ENCODE measurements at places on chromosomes 4 and X.
A peak's percentile ranks its signal among the peaks of the same experiment; 100 is the strongest.

DNA sequence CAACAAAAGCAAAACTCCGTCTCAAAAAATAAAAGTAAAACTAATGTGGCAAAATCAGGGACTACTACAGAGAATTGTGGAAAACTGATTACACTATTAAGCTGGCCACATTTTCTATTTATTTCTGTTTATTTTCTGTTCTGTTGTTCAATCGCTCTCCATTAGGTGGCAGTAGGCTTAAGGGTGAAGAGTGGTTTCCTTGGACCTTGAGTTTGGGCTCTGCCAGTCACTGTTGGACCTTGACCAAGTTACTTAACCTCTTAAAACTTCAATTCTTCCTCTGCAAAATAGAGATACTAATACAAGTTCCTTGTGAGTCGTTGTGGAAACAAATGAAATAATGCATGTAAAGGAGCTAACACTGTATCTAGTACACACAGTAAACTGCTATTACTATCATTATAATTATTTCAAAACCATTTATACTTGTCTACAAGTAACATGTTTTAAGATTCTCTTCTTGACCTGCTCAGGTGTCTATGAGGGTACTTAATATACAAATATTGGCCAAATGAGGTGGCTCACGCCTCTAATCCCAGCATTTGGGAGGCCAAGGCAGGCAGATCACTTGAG, 15.2 kb downstream of the HSD17B11 start:
- DNase-seq = no peak

DNA sequence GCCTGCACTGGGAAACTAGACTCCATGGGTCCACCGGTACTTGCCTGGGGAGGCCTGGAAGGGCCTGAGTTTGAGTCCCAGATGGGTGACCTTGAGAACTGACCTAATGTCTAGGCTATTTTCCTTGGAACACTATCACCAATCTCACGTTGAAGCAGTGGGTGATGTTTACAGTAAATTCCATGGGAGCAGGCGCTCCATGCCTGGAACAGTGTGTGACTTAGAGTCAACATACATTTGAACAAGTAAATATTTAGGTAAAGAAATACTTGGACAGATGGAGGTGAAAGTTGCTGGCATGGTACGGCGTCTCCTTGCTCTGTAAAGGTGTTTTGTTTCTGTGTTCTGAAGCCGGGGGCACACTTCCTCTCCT, 47.5 kb downstream of the TBC1D14 start:
- no peak for DNase-seq

DNA sequence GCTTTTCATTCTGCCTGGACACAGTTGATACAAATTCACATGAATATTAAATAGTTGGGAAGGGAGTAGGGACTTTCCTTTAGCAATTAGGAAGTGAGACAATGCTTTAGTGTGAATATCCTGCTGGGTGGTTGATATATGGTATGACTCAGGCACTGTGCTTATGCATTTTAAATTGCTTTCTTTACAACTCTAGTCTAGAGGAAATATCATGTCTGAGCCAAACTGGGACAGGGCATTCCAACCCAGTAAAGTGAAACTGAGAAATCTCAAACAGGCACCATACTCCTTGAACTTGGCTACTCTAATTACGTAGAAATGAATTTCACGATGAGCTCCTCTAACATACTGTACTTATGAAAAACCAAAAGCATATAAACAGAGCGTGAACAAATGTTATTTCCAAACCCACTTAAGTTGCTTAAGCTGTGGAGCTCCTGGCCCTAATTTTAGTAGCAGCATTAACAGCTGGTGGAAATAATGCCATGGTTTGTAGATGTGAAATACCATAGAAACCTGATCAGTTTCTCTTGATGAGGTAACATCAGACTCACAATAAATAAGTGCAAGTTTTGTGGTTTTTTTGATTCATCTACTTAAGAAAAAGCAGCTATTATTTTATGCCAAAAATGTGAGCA, 242.9 kb upstream of the GK2 start:
- DNase-seq = no peak

DNA sequence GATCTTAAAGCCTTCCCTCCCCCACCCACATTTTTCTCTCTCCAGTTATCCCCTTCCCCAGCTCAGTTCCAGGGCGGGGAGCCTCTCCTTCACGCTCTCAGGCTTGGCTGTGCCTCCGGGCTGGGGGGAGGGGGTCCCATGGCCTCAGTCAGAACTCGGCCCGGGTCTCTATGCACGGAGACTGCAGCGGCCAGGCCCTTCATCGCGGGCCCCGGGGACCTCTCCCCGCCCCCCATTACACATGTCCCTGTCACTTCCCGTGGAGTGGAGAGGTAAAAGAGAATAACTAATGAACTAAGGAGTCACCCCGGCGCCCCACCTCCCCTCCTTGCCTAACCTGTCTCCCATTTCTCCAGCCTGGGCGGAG, 838 bp upstream of the PRICKLE3 start:
- no peak for DNase-seq

DNA sequence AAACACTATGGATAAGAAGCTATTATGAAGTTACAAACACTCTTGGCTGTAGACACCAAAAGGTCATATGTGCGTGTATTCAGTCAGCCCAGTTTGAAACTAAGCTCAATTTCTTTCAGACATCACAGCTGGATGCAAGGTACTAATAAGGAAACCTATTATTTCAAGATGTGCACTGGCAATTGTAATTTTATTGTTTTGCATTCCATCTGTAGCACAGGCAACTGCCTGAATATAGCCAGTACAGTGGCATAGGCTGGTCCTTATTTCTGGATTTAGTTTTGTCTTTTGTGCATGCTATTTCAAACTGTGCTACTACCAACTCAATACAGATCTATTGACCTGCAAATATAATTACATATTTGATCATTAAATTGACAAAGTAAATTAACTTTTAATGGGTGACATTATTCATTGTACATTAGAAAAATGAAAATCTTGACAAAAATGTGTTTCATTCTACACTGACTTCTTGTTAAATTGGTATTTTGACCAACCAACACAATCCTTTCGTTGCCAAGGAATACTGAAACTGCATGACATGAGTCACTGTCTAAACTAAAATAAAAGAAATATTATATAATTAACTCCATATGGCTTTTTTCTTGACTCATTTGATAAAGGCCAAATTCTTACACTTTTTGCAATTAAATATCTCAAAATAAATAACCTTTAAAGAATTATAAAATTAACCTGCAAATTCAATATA, 594.3 kb upstream of the ADGRL3 start:
- DNase-seq = no peak

- DNase-seq = no peak
Measured at GRCh38 chrX:150253959-150254620, 109.0 kb upstream of the MAMLD1 start.

- no peak for DNase-seq
Measured at GRCh38 chr4:147247579-147247978, 233.3 kb upstream of the EDNRA start.

DNA sequence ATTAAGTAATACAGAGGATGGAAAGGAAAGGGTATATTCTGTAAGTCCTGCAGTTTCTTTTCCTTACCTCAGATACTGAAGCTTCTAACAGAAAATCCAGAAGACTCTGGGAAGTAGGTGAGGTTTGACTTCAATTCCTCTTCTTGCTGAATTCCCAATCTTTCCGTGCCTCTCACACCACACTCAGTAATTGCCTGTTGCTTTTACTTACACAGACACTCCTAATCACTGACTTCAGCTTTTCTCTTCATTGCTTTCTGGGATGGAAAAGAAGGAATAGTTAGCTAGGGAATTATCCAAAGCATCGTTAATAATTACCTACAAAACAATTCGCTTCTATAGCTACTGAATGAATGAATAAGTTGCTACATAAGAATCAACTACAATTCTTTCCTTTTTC, 163.6 kb downstream of the FBXO8 start:
- no peak for DNase-seq

GRCh38 chr4:139633661-139634060, 32.0 kb upstream of the MGST2 start:
- DNase-seq = peak; percentile 33

- no peak for DNase-seq
Measured at GRCh38 chr4:38957893-38958292, 74.3 kb downstream of the TMEM156 start.

- DNase-seq = no peak
Measured at GRCh38 chrX:135109554-135109953, 10.8 kb downstream of the ETDB start.

GRCh38 chrX:129522184-129523078, 859 bp downstream of the SMARCA1 start:
- DNase-seq = peak; percentile 59

DNA sequence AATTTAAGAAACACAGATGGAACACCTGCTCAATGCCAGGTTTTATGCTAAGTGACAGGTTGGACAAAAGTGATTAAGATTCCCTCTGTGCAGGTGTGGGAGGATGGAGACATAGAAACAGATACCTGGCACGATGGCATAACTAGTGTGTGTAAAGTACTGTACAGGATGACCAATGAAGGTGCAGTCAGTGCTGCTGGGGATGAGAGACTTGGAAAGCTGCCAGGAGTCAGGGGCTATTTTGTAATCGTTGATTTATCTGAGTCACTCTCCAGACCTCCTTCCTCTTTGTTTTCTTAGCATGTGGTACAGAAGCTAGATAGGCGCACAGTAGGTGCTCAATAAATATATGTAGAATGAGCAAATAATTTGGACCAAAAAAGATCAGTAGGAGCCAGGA, 58.2 kb downstream of the CWH43 start:
- DNase-seq = no peak

DNA sequence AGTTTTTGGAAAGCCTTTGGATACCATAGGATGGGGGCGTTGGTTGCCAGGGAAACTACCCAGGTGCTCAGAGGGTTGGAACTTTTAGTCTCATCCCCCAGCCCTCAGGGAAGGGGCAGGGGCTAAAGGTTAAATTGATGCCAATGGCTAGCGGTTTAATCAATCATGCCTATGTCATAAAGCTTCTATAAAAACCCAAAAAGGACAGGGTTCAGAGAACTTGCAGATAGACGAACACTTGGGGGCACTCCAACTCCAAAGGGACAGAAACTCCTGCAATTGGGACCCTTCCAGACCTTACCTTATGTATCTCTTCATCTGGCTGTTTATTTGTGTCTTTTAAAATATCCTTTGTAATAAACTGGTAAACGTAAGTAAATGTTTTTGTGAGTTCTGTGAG, 30.0 kb upstream of the GPR173 start:
- DNase-seq = no peak

DNA sequence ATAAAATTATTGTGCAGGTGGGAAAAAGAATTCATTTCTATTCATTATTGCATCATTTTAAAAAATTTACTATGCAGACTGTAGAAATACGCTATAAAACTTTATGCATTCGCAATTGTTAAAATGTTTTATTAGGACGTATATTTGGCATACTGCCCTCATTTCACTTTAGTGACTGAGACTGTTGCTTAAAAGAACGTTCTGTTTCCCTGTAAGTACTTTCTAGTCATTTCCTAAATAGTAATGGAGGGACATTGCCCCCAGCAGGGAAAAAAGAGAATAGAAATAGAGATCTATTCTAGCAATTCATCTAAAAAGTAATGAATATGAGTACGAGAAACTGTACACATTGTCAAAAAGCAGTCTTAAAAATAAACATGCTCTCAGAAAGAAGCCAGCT, 1295.8 kb upstream of the TENM3 start:
- no peak for DNase-seq

DNA sequence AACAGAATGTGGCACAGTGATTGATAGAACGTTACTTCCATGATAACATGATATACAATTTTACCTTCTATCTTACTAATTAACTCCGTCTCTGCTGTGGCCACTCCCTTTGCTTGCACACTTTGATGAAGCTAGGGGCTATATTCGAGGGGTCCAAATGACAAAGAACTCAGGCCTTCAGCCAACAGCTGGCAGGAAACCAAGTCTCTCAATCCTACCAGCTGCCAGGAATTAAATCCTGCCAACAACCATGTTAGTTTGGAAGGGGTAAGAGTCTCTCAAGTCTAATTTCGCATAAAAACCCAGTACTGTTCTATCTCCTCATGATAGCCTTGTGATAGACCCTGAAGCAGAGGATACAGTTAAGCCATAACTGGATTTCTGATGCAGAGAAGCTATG, 1122.9 kb upstream of the PCDH10 start:
- DNase-seq = no peak

DNA sequence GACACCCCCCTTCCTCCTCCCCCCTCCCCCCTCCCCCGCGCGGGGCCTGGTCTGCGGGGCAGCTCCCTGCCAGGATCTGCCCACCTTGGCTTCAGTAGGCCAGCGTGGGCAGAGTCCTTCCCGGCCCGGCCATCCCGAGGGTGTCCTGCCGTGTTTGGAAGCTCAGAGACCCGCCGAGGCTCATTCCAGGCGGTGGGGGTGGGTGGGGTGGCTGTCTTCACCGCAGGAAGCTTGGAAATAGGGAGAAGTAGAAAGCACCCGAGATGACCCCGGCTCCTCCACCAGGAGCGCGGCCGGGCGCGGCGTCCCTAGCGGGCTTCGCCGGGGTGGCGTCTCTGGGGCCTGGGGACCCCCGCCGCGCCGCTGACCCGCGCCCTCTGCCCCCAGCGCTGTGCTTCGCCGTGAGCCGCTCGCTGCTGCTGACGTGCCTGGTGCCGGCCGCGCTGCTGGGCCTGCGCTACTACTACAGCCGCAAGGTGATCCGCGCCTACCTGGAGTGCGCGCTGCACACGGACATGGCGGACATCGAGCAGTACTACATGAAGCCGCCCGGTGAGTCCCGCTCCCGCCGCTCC, 1.6 kb downstream of the NAT8L start:
- no peak for DNase-seq

GRCh38 chr4:67616478-67616877, 58.0 kb downstream of the STAP1 start:
- no peak for DNase-seq

DNA sequence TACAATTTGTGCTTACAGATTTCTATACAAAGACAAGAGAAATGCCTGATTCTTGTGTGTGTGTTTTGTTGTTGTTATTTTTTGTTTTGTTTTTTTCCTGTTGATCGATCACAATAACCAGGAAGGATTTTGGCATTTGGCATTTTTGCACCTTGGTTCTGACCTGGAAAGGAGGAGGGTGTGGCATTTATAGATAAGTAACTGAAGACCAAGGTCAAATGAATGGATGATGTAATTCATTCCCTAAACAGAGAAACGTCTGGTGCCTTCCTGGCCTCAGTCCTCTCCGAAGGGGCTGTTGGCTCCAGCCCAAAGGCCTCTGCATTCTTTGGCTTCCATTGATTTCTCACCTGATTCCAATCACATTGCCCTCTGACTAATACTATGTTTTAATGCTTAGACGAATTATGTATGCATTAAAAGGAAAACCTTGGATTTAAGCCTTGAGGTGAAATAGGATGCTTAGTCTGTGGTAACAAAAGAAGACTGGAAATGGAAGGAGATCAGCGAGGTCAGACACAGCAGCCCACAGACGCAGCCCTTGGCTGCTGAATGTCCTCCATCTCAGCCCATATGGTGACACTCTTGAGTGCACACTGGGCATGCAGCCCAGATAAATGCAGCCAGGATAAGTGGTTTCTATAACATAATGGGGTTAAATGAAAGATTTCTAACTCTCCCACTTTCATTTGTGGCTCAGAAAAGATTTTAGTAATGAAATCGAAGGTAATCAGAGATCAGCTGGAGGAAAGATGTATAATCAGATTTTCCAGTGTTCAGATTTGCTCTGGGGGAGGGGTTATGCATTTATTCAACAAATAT, 60.5 kb upstream of the TRIM2 start:
- no peak for DNase-seq

- DNase-seq = no peak
Measured at GRCh38 chr4:123698556-123698955, 302.0 kb downstream of the SPRY1 start.

Data from uterus (tissue), 4 donors.